ENCODE measurements at places on chromosomes 13 and 19.

DNA sequence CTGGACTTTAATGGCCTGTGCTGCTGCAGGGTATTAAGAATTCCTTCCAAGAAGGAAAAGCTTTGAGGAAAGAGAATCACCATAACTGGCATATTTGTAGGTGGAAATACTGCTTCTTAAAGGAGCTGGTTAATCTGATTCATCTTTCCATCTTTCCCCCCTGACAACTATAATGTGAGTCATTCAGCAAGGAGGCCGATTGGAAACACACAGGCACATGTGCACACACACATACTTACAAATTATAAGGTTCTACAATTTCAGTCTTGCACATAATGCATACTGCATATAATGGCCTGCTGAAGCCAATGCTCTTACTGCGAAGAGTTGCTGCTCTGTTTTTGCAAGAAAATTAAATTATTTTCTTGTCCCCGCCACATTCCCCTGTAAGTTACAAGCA is 78.8 kb upstream of the TPP2 start:
- DNase-seq = no peak

DNA sequence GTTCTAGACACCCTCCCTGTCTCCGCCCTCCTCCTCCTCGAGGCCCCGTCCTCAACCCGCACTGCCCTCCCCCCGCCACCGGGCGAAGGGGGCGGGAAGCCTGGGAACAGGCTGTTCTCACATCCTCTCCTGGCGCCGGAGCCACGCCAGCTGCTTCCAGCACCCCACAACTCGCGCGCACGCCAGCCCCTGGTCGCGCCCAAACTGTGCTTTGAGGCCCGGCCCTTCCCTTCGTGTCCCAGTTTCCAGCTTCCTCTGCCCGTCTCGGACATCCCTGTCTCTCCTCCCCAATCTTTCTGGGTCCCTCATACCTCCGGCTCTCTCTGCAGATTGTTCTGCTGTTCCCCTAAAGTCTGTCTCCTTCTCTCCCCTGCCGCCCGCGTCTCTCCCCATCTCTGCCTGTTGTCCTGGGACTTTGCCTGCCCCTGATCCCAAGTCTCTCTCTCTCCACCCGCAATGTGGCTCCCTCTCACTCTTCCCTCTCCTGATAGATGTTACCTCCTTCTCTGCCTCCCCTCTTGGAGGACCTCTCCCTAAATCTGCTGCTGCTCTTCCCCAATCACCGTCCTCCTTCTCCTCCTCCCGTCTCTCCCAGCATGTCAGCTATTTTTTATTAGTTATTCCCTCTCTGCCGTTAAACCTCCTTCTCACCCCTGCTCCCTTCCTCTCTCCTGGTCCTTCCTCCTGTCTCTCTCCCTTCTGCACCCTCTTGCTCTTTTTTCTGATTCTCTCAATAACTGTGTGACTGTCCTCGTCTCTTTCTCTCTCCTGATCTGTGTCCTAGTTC is 14.2 kb downstream of the DPF1 start:
- no peak for DNase-seq

- DNase-seq = no peak
Observed at GRCh38 chr19:29090783-29091526, 122.0 kb downstream of the UQCRFS1 start.

DNA sequence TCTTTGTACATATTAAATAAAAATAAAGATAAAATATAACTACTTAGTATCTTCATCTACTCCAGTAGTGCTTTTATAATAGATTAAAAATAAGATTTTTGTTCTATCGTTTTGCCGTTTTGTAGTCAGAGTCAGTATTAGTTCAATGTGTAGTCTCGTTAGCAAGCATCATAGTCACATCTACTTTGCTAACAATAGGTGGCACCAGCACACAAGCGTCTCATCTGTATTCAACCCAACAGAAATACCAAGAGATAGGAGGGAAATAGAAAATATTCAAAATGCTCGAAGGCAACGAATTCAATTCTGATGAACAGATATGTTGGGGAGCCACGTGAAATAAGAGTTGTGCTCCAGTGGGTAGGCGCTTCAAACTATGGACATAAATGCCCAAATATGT is 21.4 kb upstream of the MICU2 start:
- DNase-seq = no peak

- no peak for DNase-seq
Observed at GRCh38 chr13:80591976-80592740, 251.2 kb upstream of the SPRY2 start.

DNA sequence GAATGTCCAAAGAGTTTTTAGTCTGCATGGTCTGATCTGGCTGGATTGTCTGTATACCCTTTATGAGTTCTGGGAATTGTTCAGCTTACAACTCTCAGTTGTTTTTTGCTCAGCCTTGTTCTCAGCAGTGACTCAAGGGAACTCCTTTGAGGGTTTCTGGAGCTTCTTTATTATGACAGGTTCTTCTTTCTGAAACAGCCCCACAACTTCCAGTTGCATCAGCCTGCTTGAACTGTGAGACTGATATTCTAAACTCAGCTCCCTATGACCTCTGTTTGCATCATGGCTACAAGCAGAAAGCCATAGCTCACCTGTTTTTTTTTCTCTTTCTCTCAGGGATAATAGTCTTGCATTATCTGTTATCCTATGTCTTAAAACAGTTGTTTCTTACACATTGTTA is 85.0 kb downstream of the TDRD3 start:
- DNase-seq = no peak

GRCh38 chr19:15328312-15328711 is 4.0 kb downstream of the BRD4 start:
- no peak for DNase-seq

- no peak for DNase-seq
Observed at GRCh38 chr13:54390841-54391240, 1362.2 kb downstream of the OLFM4 start.

GRCh38 chr19:18606281-18607225 is at the start of gene CRLF1:
TSS of gene CRLF1 (minus strand) at chr19:18606799. CDS start at chr19:18606656, 143 bp downstream.
- no peak for DNase-seq

DNA sequence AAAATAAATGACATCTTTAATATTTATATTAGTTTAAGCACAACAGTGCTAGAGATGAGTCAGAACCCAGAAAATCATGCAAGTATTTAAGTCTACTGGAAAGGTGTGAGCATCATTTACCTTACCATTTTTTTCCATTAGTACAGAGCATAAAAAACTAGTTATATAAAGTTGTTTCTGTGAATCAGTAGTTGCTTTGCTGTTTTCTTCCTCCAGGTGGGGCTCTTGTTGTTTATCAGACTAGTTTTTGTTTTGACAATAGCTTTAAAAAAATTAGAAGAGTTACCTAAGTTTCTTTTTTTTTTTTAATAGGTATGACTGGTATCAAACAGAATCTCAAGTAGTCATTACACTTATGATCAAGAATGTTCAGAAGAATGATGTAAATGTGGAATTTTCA is 12.7 kb downstream of the SUGT1 start:
- no peak for DNase-seq

- DNase-seq = no peak
Observed at GRCh38 chr13:26600343-26600742, 42.9 kb downstream of the WASF3 start.

DNA sequence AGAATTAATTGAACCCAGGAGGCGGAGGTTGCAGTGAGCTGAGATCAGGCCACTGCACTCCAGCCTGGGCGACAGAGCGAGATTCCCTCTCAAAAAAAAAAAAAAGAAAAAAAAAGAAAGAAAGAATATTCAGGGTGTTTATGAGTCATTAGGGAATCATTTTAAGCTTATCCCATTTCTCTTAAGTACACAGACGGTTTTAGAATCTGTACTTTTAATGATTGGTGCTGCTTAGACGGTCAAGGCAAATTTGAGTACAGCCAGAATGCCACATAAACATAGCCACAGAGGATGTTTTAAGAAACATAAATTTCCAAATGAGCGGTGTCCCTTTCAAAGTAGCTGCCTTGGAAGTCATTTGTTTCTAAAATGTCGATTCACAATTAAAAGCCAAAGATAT is 2.6 kb downstream of the SPRYD7 start:
- DNase-seq = no peak

DNA sequence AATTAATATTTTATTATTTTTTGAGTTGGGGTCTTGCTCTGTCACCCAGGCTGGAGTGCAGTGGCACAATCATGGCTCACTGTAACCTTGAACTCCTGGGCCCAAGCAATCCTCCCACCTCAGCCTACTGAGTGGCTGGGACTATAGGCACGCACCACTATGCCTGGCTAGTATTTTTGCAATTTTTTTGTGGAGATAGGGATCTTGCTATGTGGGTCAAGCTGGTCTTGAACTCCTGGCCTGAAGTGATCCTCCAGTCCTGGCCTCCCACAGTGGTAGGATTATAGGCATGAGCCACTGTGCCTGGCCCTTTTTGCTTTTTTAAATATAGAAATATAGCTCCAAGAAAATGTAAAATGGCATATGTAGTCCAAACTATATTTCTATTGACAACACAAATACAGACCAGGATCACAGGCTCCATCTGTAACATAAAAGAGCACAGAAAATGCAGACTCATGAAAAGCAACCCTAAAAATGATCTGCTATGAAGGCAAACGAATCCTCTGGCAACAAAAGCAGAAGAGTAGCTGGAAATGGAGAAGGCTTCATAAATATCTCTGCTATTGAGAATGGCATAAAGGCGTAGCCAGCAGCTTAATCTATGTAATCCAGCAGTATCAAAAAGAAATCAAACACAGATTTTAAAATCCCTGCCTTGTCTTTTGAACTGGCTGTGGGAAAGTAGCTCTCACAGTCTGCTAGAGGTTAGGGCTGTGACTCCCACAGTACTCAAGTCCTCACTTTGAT is 200.6 kb downstream of the LHFPL6 start:
- no peak for DNase-seq

DNA sequence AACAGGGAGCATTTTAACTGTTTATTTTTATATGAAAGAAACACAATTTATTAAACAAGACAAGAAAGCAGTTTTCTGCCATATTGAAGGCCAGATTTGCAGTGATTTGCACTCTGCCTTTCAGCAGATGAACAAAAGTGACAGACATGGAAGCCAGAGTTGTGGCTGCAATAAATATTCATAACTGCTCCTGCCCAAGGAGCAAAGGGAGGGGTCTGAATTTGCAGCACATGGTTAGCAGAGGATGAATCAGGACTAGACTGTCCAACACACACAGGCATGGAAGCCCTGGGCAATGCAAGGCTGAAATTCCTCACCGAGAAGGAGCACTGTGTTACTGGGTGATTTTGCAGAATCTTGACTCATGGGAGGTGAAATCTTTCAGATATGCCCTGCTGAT is 418.2 kb downstream of the DCT start:
- DNase-seq = no peak

DNA sequence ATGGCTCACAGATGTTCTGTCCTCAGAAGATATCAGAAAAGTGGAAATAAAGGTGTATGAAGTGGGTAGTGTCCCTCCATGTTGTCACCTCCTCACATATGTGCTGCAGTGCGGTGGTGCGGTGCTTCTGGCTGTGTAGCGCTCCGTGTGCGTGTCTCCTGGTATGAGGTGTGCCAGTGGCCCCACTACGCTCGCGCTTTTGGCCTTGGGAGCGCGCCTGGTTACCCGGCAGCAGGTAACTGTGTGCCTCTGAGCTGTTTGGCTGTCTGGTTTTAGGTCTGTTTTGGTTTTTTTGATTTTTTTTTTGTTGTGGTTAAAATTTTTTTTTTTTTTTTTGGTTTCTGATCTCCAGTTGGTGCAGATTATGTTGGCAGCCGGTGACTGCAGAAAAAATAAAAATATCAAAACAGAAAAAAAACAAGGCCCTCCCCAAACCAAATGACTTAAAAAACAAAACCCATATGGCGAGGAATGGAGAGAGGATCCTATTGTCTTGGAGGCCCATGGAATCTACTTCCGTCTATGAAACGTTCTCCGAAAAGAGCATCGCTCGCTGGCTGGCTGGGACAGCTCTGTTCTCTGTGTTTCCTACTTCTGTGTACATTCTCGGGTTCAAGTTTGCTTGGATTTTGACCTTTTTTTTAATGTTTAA is 7.9 kb downstream of the HNRNPL start:
- DNase-seq = no peak

GRCh38 chr13:60178327-60178726 is 14.6 kb upstream of the DIAPH3 start:
- no peak for DNase-seq

- DNase-seq = no peak
Observed at GRCh38 chr13:44088991-44089413, 209.3 kb downstream of the LACC1 start.

DNA sequence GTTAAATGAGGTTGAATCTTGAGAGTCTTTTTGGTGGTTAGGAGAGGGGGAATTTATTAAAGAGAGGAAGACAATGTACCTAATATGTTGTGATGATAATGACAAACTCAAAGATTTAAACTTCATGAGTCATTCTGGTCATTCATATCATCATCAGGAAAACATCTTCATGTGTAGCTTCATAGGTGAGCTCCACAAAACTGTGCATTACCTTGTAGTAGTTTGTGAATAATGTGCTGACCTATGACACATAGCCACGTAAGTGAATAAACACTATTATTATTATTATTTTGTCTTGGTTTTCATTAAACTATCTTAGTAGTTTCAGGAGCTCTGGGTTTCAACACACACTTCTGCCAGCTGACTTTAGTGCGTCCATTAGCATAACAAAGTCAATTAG is 997 bp upstream of the GPC6 start:
- no peak for DNase-seq

GRCh38 chr19:50638600-50638999 is 1.1 kb downstream of the SYT3 start:
- no peak for DNase-seq

GRCh38 chr19:43534816-43535761 is 2.1 kb downstream of the ZNF575 start:
- no peak for DNase-seq

DNA sequence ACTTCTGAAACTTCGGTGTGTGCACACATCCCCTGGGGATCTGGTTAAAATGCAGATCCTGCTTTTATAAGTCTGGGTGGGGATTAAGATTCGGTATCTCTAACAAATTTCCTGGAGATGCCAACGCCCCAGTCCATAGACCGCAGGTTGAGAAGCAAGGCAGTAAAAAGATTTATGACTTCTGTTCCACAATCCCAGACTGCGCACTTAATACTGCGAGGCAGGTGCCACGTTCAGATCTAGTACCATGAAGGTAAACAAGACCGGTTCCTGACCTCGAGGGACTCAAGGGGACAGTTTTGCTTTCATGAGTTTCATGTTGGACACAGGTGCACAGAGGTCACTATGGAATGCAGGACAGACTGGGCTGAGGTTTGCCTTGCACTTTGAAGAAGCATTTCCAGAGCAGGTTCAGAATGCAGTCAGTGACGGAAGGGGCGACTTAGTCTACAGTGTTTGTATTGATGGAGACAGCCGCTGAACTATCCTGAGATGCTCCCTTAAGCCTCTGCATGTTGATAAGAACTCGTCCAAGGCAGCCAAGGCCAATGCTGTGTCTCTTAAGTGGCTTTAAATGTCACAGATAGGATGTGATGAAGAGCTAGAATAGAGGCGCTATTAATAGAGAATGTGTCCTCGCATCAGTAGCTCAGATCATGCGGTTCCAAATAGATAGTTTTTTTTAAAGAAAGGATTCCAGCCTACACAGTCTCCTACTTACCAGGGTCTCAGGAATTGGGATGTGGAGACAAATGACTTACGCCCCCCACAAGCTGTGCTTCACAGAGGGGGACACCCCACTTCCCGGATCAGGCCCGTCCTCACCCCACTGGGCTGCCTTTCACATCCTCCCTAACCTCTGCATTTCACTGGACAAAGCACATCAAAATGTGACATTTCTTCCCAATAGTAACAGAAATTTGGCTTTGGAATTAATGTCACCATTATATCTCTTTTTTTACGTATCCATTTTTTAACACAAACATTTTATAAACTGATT is 97.1 kb upstream of the IRS2 start:
- DNase-seq = no peak

- no peak for DNase-seq
Observed at GRCh38 chr13:50990065-50990817, 80.7 kb downstream of the RNASEH2B start.

- no peak for DNase-seq
Observed at GRCh38 chr13:72523049-72523448, 204.4 kb downstream of the MZT1 start.

Data from NCI-H774 (cell line).